ENCODE measurements at places on chromosomes 1 and 21.

- no peak for DNase-seq
Measured at GRCh38 chr1:111422546-111423391, 4.8 kb downstream of the OVGP1 start.

DNA sequence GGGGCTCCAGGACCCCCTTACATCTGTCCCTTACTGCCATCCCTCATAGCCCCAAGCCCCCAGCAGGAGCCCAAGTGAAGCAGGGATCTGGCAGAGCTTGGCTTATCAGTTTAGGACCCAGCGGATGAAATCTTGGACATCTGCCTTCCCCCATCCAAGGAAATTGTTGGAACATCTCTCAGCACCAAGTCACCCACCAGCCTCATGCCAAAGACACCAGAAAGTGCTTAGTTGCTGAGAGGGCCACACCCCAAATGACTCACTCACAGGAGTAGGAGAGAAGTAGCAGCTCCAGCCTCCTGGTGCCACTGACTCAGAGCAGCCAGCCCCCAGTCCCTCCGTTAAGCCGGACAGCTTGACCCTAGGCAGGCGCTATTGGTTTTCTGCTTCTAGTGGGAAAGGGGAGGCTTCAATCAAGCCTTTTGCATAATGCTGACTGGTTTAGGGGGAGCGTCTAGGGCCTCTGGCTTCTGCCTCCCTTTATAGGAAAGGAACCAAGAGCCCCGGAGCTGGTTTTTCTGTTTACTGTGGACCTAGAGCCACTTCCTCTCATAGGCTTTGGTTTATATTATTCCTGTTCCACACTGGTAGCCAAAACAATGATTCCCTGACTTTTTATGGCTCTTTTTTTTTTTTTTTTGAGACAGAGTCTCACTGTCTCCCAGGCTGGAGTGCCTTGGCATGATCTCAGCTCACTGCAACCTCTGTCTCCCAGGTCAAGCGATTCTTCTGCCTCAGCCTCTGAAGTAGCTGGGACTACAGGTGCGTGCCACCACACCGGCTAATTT is 114.2 kb upstream of the IPO9 start:
- DNase-seq = no peak

- no peak for DNase-seq
Measured at GRCh38 chr1:230037261-230037660, 29.8 kb upstream of the GALNT2 start.

GRCh38 chr1:245614476-245614875 is 459.7 kb downstream of the KIF26B start:
- DNase-seq = no peak

GRCh38 chr1:206896261-206896660 is 982 bp upstream of the IL24 start:
- no peak for DNase-seq

DNA sequence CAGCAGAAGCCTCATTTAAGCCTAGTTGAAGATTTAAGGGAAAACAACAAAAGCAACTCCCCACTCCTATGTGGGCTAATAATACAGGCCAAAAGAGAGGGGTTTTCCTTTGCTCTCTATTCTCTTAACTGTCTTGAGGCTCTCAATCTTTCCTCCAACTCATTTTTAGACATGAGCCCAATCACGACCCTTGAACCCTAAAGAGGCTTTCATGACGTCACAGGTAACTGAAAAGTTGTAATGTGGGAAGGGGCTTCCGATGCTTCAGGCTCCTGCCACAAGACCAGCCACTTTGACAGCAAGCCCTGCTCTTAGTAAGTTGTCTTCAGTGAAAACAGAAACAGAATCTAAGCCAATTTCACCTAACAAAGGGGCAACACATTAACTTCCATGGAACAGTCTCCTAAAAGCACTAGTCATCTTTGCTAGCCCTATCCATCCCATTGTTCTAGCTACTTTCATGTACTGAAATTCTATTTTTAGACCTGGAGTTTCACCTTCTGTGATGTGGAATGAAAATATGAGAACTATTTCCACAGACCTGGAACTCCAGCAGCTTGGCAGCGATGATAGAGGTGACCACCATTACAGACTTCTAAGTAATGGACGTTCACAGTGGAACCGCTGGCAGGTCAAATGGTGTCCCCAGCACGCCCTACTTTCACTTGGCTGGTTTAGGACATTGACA is 36.3 kb downstream of the GPR161 start:
- DNase-seq = no peak

DNA sequence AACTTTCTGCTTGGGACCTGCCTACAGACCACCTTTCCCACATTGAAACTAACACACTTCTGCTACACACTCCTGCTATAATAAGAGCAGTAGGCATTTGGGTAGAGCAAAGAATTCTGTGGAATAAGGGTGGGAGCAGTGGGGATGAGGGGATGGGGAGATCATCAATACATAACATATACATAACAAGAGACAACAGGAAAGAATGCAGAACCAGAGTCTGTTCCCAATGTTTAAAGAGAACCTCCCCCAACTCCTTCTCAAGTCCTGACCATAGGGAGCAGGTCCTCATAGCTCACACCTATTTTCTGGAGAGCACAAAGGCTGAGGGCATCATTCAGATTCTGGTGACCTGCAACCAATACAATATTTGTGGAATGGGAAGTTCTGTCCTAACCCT is 121.6 kb upstream of the BARHL2 start:
- no peak for DNase-seq

GRCh38 chr21:38037416-38037815 is 121.2 kb upstream of the KCNJ6 start:
- DNase-seq = no peak

- no peak for DNase-seq
Measured at GRCh38 chr1:230763927-230764591, 16.9 kb downstream of the CAPN9 start.

DNA sequence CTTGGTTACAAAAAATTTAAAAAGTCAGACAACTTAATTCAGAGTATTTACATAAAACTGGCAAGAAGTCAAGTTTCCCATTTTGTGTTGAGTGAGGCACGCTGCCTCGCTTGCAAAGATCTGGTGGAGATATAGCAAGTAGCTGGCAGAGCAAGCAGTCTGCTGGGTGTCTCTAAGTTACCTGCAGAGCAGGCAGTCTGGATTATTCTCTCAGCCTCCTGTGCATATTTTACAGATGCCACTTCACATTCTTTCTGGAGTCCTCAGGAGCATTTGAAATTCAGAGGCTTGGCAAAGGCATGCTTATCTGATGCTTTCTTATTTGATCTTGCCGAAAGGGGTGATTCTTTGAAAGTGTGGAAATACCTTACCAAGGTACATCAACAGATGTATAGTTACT is 640.4 kb upstream of the ADGRL4 start:
- DNase-seq = no peak

Measured in stimulated activated CD4-positive, alpha-beta T cell treated with anti-CD3 and anti-CD28 coated beads, TNF-alpha, amount 100 ng/mL, for 1 hour (primary cell).